ENCODE measurements at places on chromosomes 4 and X. TPM values are rescaled to one million over a fixed set of nuclear protein-coding genes. Genes with fewer than 3 reads are reported as not detected.

The SCRG1 gene
- polyA plus RNA-seq = 0.16 TPM

The OPRPN gene
- not detected for polyA plus RNA-seq

The SAGE1 gene
- not detected for polyA plus RNA-seq

The KLHL13 gene
- 0.11 TPM for polyA plus RNA-seq

The DGKK gene
- polyA plus RNA-seq = not detected

The MAEA gene
- 57.3 TPM for polyA plus RNA-seq

The ZFX gene
- 19.6 TPM for polyA plus RNA-seq

The GABRE gene
- 13.0 TPM for polyA plus RNA-seq

The NWD2 gene
- polyA plus RNA-seq = not detected

The CENPVL2 gene
- polyA plus RNA-seq = not detected

The NDST4 gene
- not detected for polyA plus RNA-seq

The JAKMIP1 gene
- not detected for polyA plus RNA-seq

The FHL1 gene
- 55.8 TPM for polyA plus RNA-seq

The NMU gene
- 0.61 TPM for polyA plus RNA-seq

The LIMCH1 gene
- polyA plus RNA-seq = 22.2 TPM

The SLC2A9 gene
- 3.5 TPM for polyA plus RNA-seq

The CC2D2A gene
- polyA plus RNA-seq = 12.2 TPM

The RPL34 gene
- 911 TPM for polyA plus RNA-seq

The ZGRF1 gene
- 3.1 TPM for polyA plus RNA-seq

The RIBC1 gene
- 0.70 TPM for polyA plus RNA-seq

The EVC gene
- 4.9 TPM for polyA plus RNA-seq

The ALB gene
- polyA plus RNA-seq = not detected

The STS gene
- 11.3 TPM for polyA plus RNA-seq

The CHRDL1 gene
- polyA plus RNA-seq = 0.06 TPM

The SLC25A43 gene
- 31.2 TPM for polyA plus RNA-seq
